ENCODE measurements at places on chromosomes 13 and 19.

DNA sequence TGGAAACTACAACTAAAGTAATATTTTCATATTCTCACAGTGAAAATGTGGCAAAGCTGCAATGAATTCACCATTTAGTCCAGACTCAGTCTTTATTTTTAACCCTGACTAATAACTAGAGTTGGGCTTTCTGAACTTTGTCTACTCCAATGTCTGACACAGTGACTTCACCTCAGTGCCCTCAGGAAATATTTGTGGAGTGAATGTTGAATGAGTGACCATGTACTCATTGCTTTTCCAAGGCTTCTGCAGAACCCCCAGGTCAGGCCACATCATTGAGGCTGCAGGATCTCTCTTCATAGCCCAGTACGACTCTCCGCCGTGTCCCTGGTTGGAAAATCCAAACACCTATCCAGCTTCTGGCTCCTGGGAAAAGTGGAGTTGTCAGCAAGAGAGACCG is 1.8 kb downstream of the ZNF175 start:
- peaks cover 11% of the 10 kb centered on the region for H3K36me3 ChIP-seq
- no peak overlapping the region for H3K27ac ChIP-seq
- H3K4me1 ChIP-seq, result no peaks in the 10 kb centered on the region
- H3K4me3 ChIP-seq, result no peak overlapping the region
- no peak for DNase-seq
- no peaks in the 10 kb centered on the region for H3K27me3 ChIP-seq

DNA sequence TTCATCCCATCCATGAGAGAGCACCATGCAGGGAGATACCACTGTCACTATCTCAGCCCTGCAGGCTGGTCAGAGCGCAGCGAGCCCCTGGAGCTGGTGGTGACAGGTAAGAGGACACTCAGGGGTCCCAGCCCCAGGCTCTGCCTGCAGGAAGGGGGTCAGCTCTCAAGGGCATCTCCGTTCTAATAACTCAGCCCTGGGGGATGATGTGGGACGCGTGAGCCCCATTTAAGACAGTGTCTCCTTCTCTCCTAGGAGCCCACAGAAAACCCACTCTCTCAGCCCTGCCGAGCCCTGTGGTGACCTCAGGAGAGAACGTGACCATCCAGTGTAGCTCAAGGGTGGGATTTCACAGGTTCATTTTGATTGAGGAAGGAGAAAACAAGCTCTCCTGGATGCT is 15.5 kb upstream of the KIR3DL3 start:
- no peaks in the 10 kb centered on the region for H3K4me1 ChIP-seq
- H3K27ac ChIP-seq, result no peak overlapping the region
- H3K4me3 ChIP-seq, result no peak overlapping the region
- H3K27me3 ChIP-seq, result no peaks in the 10 kb centered on the region
- H3K36me3 ChIP-seq, result peaks cover 3% of the 10 kb centered on the region

DNA sequence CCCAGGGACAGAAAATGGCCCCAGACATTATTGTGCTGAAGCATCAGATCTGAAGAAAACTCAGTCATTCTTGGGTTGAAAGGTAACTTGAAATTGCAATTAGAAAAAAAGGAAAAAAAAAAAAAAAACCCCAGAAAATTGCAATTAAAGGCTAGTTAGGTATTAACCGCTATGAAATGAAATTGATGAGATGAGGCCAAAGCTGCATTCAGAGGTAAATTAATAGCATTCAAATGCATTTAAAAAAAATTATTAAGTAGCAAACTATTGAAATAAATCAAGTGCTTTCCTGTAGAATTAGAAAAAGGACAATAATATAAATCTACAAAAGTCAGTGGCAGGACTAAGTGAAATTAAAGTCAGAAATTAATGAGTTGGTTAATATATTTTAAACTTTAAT is 6.4 kb downstream of the PGLS start:
- peaks cover 5% of the 10 kb centered on the region for H3K36me3 ChIP-seq
- no peak for DNase-seq
- no peak overlapping the region for H3K4me3 ChIP-seq
- no peaks in the 10 kb centered on the region for H3K4me1 ChIP-seq
- no peak overlapping the region for H3K27ac ChIP-seq
- H3K27me3 ChIP-seq, result no peaks in the 10 kb centered on the region

- peak overlapping the region; percentile 59 for H3K27ac ChIP-seq
- no peak overlapping the region for H3K4me3 ChIP-seq
- peaks cover 4% of the 10 kb centered on the region for H3K4me1 ChIP-seq
- no peaks in the 10 kb centered on the region for H3K27me3 ChIP-seq
- no peak for DNase-seq
Observed at GRCh38 chr19:15374796-15375440, 4.7 kb downstream of the AKAP8 start.

DNA sequence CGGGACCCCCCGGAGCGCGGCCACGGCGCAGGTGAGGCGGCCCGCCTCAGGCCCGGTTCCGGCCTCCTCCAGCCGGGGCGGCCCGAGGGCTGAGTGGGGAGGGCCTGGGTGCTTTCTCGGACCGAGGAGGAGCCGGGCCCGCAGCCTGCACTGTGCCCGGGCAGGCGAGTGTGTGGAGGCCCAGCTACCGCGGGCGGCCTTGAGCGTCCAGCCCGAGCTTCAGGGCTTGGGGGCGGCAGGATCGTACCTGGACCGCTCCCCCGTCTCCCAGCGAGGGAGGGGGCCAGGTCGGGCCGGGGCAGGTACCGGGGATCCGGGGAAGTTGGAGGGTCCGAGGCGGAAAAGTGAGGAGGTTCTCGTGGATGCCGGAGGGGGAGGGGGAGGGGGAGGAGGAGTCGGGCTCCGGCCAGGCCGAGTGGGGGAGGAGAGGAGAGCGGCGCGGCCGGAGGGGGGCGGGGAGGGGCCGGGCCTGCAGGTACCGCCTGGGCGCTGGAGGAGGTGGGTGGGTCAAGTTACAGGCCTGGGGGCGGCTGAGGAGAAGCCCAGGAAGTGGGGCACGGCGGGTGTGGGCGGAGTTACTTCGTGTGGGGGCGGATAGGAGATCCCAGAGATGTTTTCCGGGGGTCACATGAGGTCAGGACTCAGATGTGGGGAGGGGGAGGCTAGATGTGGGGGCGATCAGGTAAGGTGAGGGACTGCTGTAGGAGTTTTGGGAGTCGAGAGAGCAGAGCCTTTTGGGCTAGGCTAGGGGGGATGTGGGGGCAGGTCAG is 545 bp downstream of the NACC1 start:
- peaks cover 37% of the 10 kb centered on the region for H3K4me1 ChIP-seq
- peaks cover 9% of the 10 kb centered on the region for H3K36me3 ChIP-seq
- no peaks in the 10 kb centered on the region for H3K27me3 ChIP-seq
- H3K4me3 ChIP-seq, result peak overlapping the region; percentile 96
- DNase-seq, result peak; percentile 97

- no peak for DNase-seq
- H3K27ac ChIP-seq, result no peak overlapping the region
- H3K36me3 ChIP-seq, result no peaks in the 10 kb centered on the region
- H3K4me3 ChIP-seq, result no peak overlapping the region
Observed at GRCh38 chr13:43335764-43336163, 312.4 kb downstream of the DNAJC15 start.

DNA sequence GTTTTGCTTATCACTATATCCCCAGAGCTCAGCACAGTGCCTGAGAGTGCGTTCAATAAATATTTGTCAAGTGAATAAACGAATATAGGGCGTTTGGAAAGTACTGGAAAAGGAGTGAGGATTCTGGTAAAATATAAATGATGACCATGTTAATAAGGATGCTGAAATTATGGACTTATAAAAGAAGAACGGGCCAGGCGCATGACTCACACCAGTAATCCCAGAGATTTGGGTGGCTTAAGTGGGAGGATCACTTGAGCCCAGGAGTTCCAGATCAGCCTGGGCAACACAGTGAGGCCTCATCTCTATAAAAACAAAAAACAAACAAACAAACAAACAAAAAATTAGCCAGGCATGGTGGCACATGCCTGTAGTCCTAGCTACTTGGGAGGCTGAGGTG is 198.1 kb downstream of the VWA8 start:
- DNase-seq, result no peak
- H3K27ac ChIP-seq, result no peak overlapping the region
- H3K4me1 ChIP-seq, result no peaks in the 10 kb centered on the region

DNA sequence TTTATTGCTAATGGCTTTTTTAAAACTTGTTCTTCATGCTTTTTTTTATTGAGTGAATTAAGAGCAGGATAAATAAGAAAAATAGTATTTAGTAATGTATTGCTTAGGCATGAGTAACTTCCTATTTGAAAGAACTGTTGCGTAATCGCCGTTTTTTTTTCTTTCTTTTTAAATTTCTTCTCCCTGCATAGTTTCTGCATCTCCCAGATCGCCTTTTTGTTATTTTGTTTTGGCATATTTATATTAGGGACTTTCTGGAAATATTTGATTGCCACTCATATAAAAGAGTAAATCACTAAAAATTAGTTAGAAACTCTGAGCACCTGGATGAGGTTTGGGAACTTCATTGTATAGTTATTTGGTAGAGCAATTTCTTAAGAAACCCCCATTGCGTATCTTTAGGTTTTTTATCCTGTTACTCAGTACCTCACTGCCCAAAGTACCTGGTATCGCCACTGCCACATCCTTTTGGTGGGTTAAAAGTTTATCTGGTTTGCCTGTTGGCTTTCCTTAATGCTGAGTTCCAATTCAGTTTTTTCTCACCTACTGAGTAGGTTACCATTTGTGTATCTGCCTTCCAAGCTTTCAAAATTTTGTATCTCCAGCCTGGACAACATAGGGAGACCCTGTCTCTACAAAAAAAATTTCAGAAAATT is 36.2 kb upstream of the LPAR6 start:
- no peaks in the 10 kb centered on the region for H3K36me3 ChIP-seq
- no peak for DNase-seq
- H3K27ac ChIP-seq, result no peak overlapping the region
- no peak overlapping the region for H3K4me3 ChIP-seq

GRCh38 chr13:113327766-113328471 is 30.9 kb downstream of the LAMP1 start:
- H3K4me1 ChIP-seq, result no peaks in the 10 kb centered on the region
- H3K4me3 ChIP-seq, result no peak overlapping the region
- DNase-seq, result no peak
- peak overlapping the region; percentile 32 for H3K27ac ChIP-seq
- peaks cover 10% of the 10 kb centered on the region for H3K36me3 ChIP-seq

DNA sequence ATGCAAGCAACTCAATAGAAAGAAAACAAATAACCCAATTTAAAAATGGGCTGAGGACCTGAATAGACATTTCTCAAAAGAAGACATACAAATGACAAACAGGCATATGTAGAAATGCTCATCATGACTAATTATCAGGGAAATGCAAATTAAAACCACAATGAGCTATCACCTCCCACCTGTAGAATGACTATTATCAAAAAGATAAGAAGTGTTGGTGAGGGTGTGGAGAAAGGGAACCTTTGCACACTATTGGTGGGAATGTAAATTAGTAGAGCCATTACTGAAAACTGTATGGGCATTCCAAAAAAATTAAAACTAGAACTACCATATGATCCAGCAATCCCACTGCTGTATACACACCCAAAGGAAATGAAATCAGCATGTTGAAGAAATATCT is 212.2 kb downstream of the SUCLA2 start:
- H3K27me3 ChIP-seq, result no peaks in the 10 kb centered on the region
- H3K36me3 ChIP-seq, result no peaks in the 10 kb centered on the region
- no peak overlapping the region for H3K4me3 ChIP-seq
- no peaks in the 10 kb centered on the region for H3K4me1 ChIP-seq
- no peak overlapping the region for H3K27ac ChIP-seq
- no peak for DNase-seq

Measured in GM23338 (cell line).